ENCODE measurements at places on chromosomes 12 and 14.

GRCh38 chr14:79732911-79733655, 478.2 kb downstream of the DIO2 start:
- DNase-seq = no peak

GRCh38 chr12:6333566-6333965, 8.3 kb downstream of the TNFRSF1A start:
- DNase-seq = no peak

DNA sequence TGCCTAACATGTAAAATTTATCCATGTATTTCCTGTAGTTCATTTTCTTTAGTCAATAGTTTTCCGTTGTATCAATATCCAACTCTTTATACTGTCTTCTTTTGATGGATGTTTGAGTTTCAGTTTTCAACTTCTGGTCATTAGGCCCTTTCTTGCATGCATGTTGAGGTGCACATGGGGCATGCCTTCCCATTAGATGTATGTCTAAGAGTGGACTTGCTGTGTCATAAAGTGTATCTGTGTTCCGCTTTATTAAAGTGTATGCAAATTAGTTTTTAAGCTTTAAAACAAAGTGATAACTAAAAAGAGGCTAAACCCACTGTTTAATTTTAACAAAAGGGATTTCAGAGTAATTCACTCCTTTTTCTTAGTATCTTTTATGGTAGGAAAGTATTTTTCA, 441.1 kb downstream of the PCNX1 start:
- no peak for DNase-seq

DNA sequence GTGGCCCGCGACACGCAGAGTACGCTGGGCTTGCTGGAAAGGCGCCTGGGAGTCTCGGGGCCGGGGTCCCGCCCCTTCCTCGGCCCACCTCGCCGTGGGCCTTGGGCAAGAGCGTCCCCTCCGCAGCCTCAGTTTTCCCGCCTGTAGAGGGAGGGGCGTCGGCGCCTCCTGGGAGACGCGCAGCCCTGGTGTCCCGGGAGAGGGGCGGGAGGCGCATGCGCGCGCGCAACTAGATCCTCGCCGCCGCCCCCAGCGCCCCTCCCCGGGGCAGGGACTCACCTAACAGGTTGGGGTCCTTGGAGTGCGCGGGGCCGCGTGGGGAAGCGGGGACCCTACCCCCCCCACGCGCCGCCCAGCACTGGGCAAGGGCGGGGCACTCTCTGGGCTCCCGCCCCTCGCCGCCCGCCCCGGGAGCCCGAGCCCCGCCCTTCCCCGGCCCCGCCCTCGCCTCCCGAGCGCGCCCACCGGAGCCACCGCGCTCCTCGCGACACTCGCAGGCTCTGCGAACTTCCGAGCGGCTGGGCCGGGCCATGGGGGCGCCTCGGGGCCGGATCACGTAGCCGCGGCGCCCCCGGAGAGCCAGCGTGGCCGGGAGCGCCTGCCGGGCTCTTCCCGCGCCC, at the start of gene KIF26A:
Gene KIF26A (plus strand): TSS at position 490 of the 620 bp plus-strand sequence. CDS start 136 bp downstream, outside the sequence.
- peak; percentile 67 for DNase-seq

DNA sequence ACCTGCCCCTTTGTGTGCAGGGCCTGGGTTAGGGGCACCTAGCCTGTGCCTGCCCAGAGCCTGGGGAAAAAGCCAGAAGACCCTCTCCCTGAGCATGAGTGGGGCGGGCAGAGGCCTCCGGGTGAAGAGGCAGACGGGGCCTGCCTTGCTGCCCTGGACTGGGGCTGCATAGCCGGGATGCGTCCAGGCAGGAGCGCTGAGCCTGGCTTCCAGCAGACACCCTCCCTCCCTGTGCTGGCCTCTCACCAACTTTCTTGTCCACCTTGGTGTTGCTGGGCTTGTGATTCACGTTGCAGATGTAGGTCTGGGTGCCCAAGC, 216.1 kb downstream of the TMEM121 start:
- DNase-seq = no peak

- DNase-seq = peak; percentile 45
Observed at GRCh38 chr14:37124614-37125013, 47.8 kb downstream of the SLC25A21 start.

DNA sequence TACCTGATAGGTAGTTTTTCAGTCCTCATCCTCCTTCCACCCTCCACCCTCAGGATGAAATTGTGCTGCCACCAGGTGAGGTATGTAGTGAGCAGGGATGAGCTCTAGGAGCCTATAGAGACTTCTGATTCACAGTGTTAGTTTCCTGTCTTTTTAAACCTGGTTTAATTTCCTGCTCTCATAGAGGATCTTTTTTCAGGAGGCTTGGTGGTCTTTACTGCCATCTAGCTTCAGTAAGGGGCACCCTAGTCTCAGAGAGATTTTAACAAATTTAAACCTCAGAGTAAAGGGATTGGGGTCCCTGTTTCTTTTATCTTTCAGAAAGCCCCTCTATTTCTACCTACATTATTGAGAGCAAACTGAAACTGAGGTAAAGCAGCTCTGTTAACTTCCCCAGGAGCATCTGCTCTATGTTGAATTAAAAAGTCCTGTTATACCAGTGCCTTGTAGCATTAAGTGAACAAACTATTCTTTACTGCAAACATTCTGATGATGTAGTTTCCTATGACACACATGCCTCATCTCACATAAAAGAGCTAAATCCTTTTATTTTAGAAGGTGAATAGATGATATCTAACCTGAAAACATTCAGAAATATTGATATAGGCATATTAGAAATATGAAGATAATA, 172.2 kb upstream of the DDHD1 start:
- no peak for DNase-seq

DNA sequence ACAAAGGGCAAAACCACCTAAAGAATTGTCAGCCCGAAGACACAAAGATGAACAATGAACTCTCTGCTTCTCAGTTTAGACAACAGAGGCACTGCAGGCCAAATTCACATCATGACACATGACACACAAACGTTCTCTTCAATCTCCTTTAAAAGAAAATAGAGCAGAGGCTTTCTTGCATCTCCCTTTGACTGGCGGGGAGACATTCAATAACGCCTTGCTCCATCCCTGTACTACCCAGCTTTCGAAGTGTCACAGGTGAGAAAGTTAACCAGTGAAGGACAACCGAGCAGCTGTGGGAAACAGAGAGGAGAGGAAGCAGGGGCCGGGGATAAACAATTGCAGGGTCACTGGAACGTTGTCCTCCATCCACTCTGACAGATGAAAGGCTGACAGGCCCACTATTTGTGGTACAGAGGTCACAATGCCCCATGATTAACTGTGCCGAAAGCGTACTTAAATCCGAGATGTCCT, 130.8 kb downstream of the PHLDA1 start:
- no peak for DNase-seq

GRCh38 chr12:4441355-4442335, 4.0 kb downstream of the FGF6 start:
- no peak for DNase-seq

DNA sequence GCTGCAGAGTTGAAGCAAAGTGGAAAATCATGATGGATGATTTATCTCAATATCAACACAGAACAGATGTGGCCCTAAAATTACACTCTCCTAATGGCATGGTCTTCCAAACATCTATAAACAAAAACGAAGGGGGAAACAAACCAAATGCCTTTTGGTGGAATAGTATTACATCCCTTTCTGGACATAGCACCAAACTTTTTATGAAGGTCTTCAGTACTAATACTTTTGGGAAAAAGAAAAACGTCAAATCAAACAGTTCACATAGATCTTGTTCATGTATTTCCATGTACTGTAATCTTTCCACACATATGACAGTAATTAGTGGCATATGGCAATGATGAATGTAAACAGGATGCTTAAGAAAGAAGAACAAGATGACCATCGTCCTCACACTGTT, 22.9 kb upstream of the ANAPC7 start:
- no peak for DNase-seq

DNA sequence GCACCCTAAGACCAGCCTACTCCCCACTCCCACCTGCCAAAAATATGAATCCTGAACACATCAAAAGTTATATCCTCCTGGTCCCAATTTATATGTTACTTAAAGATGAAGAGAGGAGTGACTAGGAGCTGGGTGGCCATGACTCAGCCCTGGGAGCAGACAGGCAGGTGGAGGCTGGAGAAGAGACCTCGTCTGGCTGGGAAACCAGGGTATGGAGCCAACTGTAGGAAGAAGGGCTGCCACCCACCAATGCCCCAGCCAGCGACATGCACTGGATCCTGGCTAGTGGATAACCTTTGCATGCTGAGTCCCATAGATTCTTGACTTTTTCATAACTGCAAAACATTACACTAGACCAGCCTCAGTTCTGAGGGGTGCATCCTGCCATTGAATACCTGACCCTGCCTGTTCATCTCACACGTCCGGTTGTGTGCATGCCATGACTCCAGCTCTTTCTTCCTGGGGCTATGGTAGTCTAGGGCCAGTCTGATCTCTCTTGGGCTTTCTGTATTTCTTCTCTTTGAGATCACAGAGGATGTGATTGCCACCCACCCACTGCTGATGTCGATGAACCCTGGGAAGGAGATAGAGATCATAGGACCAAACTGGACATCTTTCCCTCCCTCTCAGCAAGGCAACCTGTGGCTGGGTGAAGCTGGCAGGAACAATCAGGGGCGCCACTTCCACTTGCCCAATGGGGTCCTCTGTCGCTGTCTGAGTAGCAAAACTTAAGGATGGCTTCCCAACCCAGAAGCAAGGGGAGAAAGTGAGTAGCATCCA, 69.6 kb upstream of the DDX11 start:
- DNase-seq = peak; percentile 5

DNA sequence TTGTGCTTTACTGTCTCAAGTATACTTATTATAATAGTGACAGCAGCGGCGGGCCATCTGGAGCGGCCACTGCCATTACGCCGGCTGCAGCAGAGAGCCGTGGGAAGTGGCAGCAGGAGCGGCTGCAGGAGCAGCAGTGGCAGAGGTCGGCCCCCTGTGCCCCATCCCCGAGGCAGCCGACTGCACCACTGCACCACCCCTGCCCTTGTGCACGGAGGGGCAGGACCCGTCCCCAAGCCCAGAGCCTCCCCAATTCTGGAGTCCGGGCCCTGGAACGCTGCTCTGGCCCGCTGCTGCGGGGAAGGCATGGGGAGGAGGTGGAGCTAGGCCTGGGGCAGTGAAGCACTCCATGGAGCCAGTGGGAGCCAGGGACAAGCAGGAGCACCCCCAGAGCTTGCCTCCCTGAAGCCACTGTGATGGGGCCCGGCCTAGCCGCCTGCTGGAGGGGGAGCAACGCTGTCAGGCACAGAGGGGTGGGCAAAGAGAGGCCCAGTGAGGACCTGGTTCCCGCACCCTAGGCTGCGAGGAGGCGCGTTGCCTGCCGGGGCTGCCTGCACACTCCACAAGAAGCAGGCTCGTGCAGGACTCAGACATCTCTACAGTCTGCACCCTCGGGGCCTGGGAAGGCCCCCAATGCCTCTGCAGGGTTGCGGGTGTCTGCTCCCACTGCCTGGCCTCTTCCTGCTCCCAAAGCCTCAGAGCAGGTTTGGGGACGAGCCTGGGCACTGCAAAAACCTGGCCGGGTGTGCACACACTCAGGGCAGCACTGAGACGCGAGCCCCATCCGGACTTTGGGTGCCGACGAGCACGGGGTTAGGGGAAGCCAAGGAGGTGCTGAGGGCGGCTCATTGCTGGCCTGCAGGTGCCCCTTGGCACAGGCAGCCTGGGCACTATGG, 74.2 kb upstream of the RASSF8 start:
- DNase-seq = peak; percentile 17

DNA sequence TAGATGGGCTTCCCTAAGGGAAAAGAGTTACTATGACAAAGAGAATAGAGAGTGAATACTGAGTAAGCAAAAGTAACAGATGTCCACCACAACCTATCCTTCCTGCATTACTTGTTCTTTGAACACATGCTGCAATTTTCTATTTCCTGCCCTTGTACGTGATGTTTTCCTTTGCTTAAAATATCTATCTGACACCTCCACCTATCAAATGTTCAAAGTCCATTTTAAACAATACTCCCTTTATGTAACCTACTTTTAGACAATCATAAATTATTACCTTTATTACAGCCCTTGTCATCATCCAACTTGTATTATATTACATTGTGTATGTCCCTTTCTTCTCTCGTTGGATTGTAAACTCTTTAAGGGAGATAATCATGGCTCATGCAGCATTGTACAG, 147.2 kb upstream of the DYRK2 start:
- no peak for DNase-seq

- DNase-seq = peak; percentile 19
Observed at GRCh38 chr12:100666588-100666987, 93.1 kb downstream of the GAS2L3 start.

GRCh38 chr14:97390096-97390724, 593.0 kb downstream of the VRK1 start:
- DNase-seq = no peak

DNA sequence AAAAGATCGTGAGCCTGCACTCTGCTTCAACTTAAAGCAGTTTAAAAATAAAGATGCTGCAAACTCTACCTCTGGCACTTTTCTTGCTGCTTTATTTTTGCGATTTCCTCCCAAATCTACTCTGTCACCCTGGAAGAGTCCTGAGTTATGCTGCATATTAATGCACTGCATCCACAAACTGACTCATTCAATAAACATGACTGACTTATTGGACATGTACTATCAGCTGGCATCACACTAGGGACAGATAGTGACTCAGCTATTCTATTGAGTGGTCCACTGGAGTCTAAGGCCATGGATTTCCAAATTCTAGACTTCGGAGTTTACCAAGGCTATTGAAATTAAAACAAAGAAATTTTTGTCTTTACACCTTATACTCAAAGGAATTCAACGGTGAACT, 90.7 kb upstream of the PTPRR start:
- DNase-seq = no peak

DNA sequence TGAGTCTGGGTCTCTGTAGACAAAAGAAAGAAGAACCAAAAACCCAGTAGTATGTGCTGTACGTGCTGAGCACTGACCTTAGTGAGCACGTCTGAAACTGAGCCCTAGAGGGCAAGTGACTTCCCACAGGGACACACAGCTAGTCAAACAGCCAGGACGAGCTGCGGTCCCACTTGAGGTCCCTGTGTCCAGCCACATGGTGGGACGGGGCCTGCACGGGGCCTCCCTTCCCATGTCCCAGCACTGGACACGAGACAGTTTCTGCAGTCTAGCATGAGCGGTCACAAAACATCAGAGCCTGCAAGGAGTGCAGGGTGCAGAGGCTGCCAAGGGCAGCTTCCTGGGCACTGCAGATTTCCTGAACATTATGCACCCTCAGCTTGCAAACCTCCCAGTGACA, 121.6 kb downstream of the NCOR2 start:
- DNase-seq = no peak

GRCh38 chr12:75848431-75848925, 183.1 kb downstream of the PHLDA1 start:
- DNase-seq = no peak

DNA sequence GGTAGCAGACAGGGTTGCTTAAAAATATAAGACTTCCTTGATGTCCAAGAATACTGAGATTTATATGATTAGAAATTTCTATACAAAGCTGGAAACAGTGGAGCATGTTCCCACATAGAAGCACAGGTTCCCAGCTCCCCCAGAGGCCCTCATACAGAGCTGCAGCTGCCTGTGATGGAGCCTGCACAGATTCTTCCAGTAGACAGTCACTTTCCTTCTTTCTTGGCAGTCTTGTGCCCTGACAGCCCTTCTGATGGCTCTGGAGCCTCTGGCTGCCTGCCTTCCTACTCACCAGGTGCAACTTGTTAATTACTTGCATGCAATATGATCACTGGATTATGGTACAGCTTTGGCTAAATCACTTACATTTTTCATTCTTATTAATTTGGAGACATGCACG, 44.4 kb downstream of the BICD1 start:
- DNase-seq = no peak

All from WTC11 (cell line).